ENCODE measurements at places on chromosomes 2 and 18.

DNA sequence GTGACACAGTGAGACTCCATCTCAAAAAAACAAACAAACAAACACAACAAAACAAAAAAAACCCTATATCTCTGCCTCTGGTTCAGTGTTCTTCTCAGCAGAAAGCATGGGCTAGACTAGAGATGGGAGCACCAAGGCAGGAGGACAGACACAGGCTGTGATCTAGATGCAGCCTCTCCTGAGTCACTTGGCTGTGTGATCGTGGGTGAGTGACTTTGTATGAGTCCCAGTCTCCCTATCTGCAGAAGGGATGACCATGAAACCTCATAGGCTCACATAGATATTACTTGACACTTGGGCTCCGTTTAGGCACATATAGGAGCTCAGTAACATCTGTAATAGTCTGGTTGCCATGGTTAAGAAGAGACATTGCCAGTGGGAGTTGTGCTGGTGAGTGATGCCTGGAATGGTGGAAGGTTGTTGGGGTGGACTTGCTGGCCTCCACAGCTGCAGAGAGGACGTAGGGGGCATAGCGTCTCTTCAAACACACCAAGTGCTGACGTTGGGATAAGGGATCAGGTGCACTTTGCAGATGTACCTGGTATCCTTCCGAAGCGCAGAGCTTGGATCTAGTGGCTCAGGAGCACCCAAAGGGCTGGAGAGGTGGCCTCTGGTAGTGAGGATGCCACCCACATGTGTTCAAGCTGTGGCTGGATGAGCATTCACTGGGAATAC, 318.9 kb upstream of the HS6ST1 start:
- no peak for DNase-seq

DNA sequence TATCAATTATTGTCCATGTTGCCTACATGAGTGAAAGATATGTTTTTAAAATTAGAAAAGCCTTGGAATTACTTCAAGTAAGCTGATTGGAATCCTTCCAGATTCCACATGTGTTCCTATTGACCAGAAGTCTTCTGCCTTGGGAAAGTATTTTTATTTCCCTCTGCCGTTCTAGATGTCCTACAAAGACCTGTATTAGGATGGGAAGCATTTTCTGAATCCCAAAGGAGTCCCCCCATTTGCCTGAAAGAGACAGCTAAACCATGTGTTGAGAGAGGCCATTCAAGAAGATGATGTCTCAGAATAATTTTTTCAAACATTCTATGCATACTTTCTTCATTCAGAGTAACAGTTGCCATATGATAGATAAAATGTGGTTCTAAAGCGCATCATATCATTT, 19.0 kb upstream of the MYO1B start:
- no peak for DNase-seq

GRCh38 chr2:12606472-12607000, 110.2 kb upstream of the TRIB2 start:
- no peak for DNase-seq

- no peak for DNase-seq
These were observed 139.3 kb upstream of the CTDP1 start for GRCh38 chr18:79540161-79540903.

- no peak for DNase-seq
These were observed 72.0 kb downstream of the ARMC9 start for GRCh38 chr2:231270221-231271114.

- no peak for DNase-seq
These were observed 51.3 kb downstream of the ZNF516 start for GRCh38 chr18:76443519-76444445.

GRCh38 chr2:214989187-214989586, 149.2 kb downstream of the ABCA12 start:
- no peak for DNase-seq

Data from activated T-helper 1 cell treated with anti-CD3 and anti-CD28 coated beads, Interleukin-2, amount 50 U/mL, for 16 hours (primary cell).